Articular chondrocyte of knee joint (primary cell): ENCODE measurements at places on chromosomes 13 and 19. TPM values are rescaled to one million over a fixed set of nuclear protein-coding genes. Genes with fewer than 3 reads are reported as not detected.

PLPP2 gene
- total RNA-seq = 0.11 and 0.13 TPM in 2 replicates

CBARP gene
- total RNA-seq = 2.0 and 3.6 TPM in 2 replicates

GRIK5 gene
- 0.22 and 0.26 TPM in 2 replicates for total RNA-seq

AMER2 gene
- not detected in 2 replicates for total RNA-seq

FPR1 gene
- total RNA-seq = not detected in 2 replicates

MUC16 gene
- not detected in 2 replicates for total RNA-seq

IQCN gene
- 1.3 and 2.1 TPM in 2 replicates for total RNA-seq

PTGIR gene
- total RNA-seq = 3.0 and 4.4 TPM in 2 replicates

TSSK6 gene
- 1.1 and 1.2 TPM in 2 replicates for total RNA-seq

ANGPTL8 gene
- total RNA-seq = not detected in 2 replicates

CACNA1A gene
- 9.1 and 29.4 TPM in 2 replicates for total RNA-seq

ZNF135 gene
- total RNA-seq = 5.2 and 8.9 TPM in 2 replicates

GNA15 gene
- total RNA-seq = not detected in 2 replicates

ZIC5 gene
- total RNA-seq = not detected in 2 replicates

SCEL gene
- not detected in 2 replicates for total RNA-seq

SIX5 gene
- 7.9 and 8.0 TPM in 2 replicates for total RNA-seq

RPS16 gene
- 92.2 and 134 TPM in 2 replicates for total RNA-seq

GJB2 gene
- under 0.01 and 0.65 TPM in 2 replicates for total RNA-seq

DMKN gene
- total RNA-seq = 12.1 and 21.0 TPM in 2 replicates

F10 gene
- total RNA-seq = not detected in 2 replicates

SERP2 gene
- total RNA-seq = 5.9 and 6.8 TPM in 2 replicates

CNFN gene
- 0.32 TPM in 1 of 2 replicates, not detected in the other for total RNA-seq

EDNRB gene
- 0.11 TPM in 1 of 2 replicates, not detected in the other for total RNA-seq

SIGLEC8 gene
- not detected in 2 replicates for total RNA-seq

FXYD7 gene
- total RNA-seq = not detected in 2 replicates

LRRC25 gene
- 0.22 and 0.39 TPM in 2 replicates for total RNA-seq

ZGLP1 gene
- total RNA-seq = 0.13 and 0.32 TPM in 2 replicates

C19orf44 gene
- total RNA-seq = 7.3 and 7.9 TPM in 2 replicates

FCHO1 gene
- 0.39 and 0.43 TPM in 2 replicates for total RNA-seq

CELF5 gene
- total RNA-seq = 0.13 and 0.22 TPM in 2 replicates

GZMM gene
- not detected in 2 replicates for total RNA-seq

ZNF99 gene
- total RNA-seq = under 0.01 TPM in 2 replicates

FAAP24 gene
- total RNA-seq = 4.2 and 4.4 TPM in 2 replicates

KLK12 gene
- total RNA-seq = not detected in 2 replicates

CEACAM6 gene
- not detected in 2 replicates for total RNA-seq

TMEM91 gene
- 8.8 and 9.5 TPM in 2 replicates for total RNA-seq

ZNF429 gene
- 10.6 TPM in 2 replicates for total RNA-seq

LYL1 gene
- total RNA-seq = 1.3 and 1.4 TPM in 2 replicates

SYNE4 gene
- 0.13 TPM in 1 of 2 replicates, not detected in the other for total RNA-seq
